ENCODE measurements at places on chromosomes 3 and 15.
A peak's percentile ranks its signal among the peaks of the same experiment; 100 is the strongest.

- DNase-seq, result no peak
Observed at GRCh38 chr3:40731445-40731844, 206.7 kb downstream of the ZNF621 start.

DNA sequence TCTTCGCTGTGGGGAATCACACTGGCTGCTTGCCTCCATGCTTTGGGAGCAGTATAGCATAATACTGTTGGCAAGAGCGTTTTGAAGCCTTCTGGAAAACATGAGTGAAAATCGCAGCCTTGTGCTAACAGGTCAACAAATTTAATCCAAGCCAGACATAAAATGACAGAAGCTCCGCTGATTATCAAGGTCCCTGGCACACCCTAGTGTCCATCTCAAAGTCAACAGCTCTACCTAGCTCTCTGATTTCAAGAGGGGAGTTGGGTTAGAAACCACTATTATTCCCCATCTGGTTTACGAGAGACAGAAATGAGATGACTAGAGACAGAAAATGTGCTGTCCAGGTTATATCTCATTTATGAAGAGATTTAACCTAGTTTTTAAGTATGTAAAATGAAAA lies 73.6 kb upstream of the MDFIC2 start:
- no peak for DNase-seq

DNA sequence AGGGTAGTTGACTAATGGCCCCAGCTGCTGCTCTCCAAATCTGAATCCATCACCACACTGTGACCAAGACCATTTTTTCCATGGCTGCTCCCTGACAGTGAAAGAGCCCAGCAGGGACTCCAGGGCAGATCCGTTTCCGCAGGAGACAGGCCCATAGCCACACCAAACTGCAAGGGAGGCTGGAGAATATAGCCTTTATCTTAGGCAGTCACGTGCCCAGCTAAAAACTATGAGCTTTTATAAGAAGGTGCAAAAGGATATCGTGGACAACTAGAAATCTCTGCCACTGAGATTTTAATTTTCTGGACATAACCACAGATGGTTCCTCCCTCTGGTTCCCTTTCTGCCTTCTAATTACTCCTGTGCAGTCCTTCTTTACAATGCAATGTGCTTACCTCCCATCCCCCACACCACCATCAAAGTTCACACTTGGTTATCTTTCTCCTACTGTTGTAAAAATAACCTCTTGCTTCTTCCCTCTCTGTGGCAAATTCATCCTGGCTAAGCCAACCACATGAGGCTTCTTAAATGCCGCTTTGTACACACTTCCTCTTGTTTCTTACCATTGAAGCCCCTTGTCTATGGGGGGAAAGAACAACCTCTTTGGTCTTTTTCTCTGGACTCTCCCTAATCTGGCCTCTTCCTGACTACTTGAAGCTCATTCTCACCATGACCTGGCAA lies 233.7 kb downstream of the SHQ1 start:
- DNase-seq, result no peak

DNA sequence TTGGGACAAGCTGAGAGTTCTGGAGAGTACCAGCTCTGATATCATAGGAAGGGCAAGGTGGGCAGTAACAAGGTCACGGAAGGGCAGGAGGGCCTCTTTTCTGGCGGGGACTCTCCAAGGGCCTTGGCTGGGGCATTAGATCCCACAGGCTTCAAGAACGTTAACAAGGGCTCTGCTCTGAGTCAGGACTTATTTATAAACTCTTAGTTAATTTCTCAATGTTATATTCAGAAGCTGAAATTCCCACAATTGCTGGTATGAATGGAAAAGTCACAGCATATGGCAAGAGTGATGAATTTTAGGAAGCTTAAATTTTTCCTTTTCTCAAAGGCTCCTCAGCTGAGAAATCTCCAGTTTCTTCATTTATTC lies 320.2 kb upstream of the TBC1D5 start:
- no peak for DNase-seq

GRCh38 chr3:187571701-187572100 lies 98.5 kb downstream of the SST start:
- DNase-seq, result no peak

DNA sequence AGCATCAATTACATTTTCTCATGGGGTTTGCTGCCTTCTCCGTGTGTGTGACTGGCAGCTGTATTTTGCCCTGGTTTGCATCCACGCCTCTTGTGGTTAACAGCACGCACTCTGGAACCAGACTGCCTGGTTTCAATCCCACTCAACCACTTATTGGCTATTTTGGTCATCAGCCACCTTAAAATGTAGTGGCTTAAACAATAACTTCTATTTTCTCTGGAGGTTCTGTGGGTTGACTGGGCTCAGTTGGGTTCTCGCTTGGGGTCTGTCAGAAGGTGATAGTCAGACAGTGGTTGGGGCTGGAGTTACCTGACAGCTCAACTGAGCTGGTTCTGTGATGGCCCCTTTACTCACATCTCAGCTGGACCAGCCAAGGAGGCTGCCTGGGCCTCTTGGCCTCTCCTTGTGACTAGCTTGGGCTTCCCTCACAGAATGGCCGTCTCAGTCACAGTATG lies 36.8 kb downstream of the EHD4 start:
- peak; percentile 73 for DNase-seq

Data from T-helper 2 cell (primary cell).